Left colon (tissue), 2 donors: ENCODE measurements at places on chromosomes 6 and 20.

GRCh38 chr6:52009466-52010140, 77.8 kb downstream of the PKHD1 start:
- DNase-seq, result no peak

GRCh38 chr6:45956663-45957062, 59.0 kb downstream of the CLIC5 start:
- DNase-seq, result no peak

- no peak for DNase-seq
These were observed 585.7 kb downstream of the TENT5A start for GRCh38 chr6:81166770-81167169.

GRCh38 chr6:18488526-18489270, 101.5 kb downstream of the RNF144B start:
- no peak for DNase-seq

GRCh38 chr20:4369798-4370124, 351.9 kb upstream of the PRND start:
- DNase-seq, result no peak

- DNase-seq, result no peak
These were observed 181.6 kb upstream of the RGS17 start for GRCh38 chr6:153312634-153313033.

GRCh38 chr6:98526465-98526864, 307.9 kb upstream of the POU3F2 start:
- no peak for DNase-seq

DNA sequence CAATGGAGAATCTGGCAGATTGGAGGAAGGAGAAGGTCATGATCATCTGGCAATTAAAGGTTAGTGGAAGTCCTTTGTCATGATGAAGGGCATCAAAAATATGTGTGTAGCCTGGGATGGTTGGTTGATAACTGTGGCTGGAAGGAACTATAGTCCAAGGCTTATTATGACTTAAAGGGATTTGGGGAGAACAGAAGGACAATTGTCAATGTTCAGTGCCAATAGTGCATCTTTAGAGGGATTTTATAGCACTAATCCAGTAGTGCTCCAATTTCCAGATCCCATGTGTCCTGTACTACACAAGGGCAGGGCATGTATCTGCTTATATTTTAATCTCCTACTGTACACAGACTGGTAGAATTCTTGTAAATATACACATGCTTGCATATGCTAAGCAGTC, 5.0 kb upstream of the ZBTB24 start:
- no peak for DNase-seq

GRCh38 chr6:45513213-45513618, 135.5 kb upstream of the SUPT3H start:
- DNase-seq, result no peak

- no peak for DNase-seq
These were observed 578.8 kb downstream of the PHF3 start for GRCh38 chr6:64214373-64214772.

GRCh38 chr6:140779991-140780596, 1352.6 kb upstream of the GJE1 start:
- no peak for DNase-seq

DNA sequence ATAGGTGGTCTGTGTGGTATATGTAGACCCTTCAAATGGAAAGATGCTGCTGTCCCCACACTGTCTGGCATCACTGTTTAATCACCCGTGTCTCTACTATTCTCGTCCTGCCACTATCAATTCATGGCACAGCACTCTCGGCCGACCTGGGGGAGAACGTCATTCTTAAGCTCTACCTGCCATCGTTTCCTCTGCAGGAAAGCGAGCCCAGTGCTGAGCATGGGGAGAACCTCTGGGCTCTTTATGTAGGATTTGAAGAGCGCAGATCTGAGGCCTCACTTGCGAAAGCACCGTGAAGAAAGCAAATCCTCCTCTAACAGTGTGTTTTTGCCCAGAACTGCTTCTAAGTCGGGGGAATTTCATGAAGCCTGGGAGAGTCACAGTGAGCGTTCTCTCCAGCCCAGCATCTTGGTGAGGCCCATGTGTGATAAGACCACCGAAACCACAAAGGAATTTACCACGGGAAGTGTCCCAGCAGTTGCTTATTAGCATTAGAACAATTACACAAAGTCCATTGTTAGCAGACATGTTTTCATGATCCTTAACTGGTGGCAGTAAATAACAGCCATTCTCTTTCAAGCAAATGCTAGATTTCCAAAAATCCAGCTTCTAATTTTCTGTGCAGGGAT, 124.3 kb downstream of the SCML4 start:
- DNase-seq, result no peak

DNA sequence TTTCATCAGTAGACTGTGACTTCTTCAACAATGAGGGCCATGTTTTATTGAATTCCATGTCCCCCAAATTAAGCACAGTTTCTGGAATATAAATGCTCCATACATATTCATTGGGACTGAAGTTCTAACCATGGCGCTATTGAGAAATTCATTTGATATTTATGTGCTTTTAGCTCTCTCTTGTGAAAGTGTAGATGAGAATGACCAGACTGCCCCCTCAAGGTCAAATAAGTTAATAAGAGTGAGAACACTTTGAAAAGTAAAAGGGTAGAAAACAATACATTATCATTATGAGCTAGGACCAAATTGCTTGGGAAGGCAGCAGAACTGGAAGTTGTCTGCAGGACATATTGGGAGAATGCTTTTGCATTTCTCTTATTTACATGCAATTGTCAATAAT, 597.9 kb downstream of the EPM2A start:
- no peak for DNase-seq

- no peak for DNase-seq
These were observed 240 bp downstream of the FOXQ1 start for GRCh38 chr6:1312203-1312472.

DNA sequence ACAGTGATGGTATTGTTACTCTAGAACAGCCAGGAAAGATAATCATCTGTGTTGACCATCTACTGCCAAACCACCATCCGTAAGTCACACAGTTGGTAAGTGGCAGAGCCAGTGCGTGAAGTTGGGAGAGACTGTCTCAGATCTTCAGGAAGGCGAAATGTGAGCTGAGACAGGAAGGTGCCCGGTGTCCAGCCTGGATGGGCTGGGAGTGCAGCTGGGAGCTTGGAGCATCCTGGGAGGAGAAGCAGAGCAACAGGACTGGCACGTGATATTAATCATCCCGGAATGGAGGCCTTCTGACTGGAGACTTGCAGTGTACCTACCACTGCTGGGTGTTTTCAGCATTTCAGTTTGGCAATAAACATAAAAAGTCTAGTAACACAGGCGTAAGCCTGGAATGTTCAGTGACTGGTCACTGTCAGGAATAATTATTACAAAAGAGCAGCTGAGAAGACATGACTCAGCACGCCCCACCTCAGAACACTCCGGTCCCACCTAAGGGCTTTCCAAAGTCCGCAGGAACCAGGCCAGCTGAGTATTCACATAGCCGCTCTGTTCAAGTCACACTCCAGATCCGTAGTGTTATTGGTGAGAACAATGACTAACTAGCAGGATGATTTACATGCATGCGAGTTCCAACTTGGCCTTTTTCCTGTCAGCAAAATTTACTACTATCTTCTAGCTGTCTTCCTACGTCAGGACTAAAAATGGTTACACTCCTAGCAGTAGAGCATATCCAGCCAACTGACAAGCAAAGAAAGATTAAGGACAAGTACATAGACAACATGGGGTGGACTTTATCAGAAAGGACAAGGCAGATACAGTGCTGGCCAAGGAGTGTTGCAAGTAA, 45.1 kb upstream of the PNRC1 start:
- DNase-seq, result peak; percentile 95

- DNase-seq, result no peak
These were observed 338 bp downstream of the SRXN1 start for GRCh38 chr20:652615-653109.

DNA sequence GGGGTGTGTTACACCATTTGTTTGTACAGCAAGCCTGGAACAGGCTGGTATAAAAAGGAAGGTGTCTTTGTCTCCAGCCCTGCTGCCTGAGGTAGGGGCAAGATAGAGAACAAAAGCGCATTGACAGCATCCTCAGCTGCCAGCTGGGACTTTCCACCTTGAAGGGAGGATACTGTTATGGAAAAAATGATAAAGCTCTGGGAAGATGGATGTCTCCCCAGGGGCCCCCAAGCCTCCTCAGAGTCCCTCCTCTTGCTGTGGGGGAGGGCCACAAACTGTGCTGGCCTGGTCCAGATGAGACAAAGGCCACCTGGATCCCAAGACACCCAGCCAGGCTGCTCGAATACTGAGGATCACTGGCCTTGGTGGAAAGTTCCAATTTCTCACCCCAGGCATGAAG, 13.0 kb downstream of the REM1 start:
- DNase-seq, result no peak

GRCh38 chr6:19714434-19715166, 122.6 kb upstream of the ID4 start:
- no peak for DNase-seq

DNA sequence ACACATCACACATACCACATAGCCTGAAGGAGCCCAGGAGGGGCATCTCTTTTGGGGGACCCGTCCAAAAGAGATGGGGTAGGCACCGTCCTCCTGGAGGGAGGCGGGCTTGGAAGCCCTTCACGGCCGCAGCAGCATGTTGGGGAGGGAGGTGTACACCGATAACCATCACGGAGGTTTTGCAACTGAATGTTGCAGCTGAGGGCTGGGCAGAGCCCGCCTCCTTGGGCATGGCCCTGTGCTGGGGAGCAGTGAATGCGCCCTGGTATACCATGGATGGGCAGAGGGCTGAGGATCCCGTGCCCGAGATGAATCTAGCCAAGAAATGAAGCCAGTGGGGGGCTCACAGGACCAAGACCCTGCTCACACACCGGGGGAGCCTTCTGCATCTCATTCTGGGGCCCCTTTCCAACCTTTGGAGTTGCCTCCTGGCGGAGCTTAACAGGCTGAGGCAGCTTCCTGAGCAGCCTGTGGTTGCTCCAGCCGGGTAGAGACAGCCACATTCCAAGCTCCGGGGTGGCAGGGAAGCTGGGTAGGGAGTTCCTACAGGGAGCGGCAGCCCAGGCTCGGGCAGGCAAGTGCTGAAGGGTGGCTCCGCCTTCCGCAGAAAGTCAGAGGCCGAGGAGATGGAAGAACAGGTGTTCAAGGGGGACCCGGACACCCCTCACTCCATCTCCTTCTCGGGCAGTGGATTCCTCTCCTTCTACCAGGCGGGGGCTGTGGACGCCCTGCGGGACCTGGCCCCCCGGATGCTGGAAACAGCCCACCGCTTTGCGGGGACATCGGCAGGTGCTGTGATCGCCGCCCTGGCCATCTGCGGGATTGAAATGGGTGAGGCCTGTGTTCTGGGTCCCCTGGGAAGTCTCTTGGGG, at the start of gene PNPLA1:
Gene PNPLA1 (plus strand): TSS at position 227 of the 872 bp plus-strand sequence. CDS start 400 bp downstream, at position 627.
- no peak for DNase-seq

DNA sequence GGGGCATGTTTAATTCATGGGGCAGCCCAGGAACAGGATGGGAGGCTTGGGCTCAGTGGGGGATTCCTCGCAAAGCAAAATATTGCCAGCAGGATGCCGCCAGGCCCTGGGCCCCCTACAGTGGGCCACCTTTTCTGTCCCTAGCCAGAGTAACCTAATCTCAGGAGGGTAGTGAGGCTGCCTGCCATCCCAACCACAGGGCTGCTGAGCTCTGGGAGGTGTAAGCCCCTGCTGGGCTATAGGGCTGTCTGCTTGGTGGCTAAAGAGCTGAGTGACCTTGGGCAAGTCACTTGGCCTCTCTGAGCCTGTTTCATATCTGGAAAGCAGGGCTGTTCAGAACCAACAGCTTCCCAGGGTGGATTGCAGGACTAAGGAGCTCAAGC, 35.7 kb upstream of the CDH22 start:
- DNase-seq, result no peak
